ENCODE measurements at places on chromosomes 12 and 14. TPM values are rescaled to one million over a fixed set of nuclear protein-coding genes. Genes with fewer than 3 reads are reported as not detected.

The CEP83 gene
- total RNA-seq: 35.3 TPM

The TMEM63C gene
- total RNA-seq: 1.9 TPM

DNA sequence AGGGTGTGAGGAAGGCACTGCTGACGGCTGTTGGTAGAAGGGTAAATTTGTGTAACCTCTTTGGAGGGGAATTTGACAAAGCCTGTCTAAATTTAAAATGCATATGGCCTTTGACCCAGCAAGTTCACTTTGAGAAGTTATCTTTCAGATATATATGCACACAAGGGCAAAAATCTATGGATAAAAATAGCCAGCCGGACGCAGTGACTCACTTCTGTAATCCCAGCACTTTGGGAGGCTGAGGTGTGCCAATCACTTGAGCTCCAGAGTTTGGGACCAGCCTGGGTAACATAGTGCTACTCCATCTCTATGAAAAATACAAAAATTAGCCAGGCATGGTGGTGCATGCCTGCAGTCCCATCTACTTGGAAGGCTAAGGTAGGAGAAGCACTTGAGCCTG lies 13.4 kb downstream of the UBC start:
- no peak for DNase-seq

GRCh38 chr12:20105943-20106342 lies 262.4 kb upstream of the PDE3A start:
- DNase-seq: no peak

DNA sequence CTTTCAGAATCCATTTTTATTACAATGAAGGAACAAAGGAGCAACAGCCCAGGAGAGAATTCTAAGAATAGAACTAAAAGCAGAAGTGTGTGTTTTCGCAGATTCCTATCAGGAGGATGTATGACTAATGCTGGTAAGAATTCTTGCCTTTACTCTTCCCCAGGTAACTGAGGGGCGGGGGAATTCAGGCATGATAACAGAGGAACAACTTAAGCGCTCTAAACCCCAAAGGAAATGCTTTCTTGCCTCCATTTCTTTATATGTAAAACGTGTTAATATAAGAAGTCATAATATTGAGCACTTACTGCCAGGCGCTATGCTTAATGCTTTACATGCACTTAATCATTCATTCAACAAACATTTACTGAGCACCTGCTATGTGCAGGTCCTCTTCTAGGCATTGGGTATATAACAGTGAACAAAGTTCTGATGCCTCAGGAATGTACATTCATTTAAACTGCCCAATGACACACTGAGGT lies 4.5 kb downstream of the HCAR1 start:
- DNase-seq: no peak

GRCh38 chr12:26122681-26123481 lies 2.0 kb downstream of the BHLHE41 start:
- peak; percentile 90 for DNase-seq

All from fibroblast of the aortic adventitia (primary cell).